ENCODE measurements at places on chromosomes 11 and 22.
A peak's percentile ranks its signal among the peaks of the same experiment; 100 is the strongest.

- peak; percentile 58 for DNase-seq
Measured at GRCh38 chr22:38214302-38215056, 12.7 kb downstream of the MAFF start.

- no peak for DNase-seq
Measured at GRCh38 chr22:25085156-25085555, 114.5 kb upstream of the CRYBB3 start.

- DNase-seq: no peak
Measured at GRCh38 chr22:47547881-47548650, 785.6 kb downstream of the TBC1D22A start.

DNA sequence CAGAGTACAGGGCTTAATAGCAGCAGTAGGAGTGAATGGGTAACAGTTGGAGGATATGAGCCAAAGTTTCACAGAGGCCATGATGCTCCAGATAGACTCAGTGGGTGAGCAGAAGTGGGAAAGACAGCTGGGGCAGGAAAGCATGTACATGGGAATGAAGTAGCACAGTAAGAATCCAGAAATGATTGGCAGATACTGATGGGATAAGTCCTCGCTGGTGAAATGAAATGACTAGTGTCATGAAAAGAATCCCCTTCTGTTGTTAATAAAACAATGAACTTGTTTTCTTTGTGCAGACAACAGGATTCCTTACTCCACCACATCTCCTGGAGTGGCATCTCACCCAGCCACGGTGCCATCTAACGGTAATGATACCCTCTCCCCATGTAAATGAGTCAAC, 17.4 kb upstream of the PANX1 start:
- DNase-seq: no peak

GRCh38 chr11:76151556-76152085, 54.7 kb downstream of the WNT11 start:
- no peak for DNase-seq

DNA sequence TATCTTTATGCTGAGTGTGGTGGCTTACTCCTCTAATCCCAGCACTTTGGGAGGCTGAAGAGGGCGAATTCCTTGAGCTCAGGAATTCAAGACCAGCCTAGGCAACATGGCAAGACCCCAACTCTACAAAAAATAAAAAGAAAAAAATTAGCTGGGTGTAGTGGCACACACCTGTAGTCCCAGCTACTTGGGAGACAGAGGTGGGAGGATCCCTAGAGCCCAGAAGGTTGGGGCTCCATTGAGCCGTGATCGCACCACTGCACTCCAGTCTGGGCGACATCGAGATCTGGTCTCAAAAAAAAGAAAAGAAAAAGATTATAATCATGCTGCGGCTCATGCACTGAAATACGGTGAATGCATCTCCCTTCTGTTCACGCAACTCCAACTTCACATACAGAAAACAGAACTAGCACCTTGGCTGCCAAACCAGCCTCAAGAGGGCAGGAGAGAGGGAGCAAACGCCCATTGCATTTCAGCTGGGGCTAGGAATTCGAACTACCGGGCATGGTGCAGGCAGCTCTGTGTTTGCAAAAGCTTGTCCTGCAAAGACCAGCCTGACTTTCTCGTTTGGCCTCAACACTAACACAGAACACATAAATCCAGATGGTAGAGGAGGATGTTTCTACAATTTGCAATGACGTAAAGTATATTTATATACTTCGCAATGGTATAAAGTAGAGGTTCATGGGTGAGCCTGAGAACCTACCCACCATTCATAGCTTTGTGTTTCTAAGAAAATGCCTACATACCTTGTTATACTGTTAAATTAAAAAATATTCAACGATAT, 6.3 kb upstream of the SYNGR1 start:
- peak; percentile 63 for DNase-seq

DNA sequence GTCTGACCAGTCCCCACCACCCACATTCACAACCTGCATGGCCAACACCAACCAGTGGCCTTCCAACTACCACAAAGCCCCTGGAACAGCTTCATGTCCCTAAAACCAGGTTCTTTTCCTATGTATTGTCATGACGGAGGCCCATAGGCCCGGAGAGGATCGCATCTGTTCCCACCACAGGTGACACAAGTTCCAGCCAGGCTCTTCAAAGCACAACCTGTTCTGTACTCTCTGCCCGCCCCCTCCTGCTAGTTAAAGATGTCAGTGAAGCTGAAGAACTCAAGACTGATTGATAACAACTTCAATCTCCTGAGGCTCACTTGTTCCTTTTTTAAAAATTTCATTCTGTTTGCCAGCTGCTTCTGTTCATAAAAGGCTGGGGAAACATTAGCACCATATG, 121.1 kb upstream of the GUCY1A2 start:
- DNase-seq: no peak

DNA sequence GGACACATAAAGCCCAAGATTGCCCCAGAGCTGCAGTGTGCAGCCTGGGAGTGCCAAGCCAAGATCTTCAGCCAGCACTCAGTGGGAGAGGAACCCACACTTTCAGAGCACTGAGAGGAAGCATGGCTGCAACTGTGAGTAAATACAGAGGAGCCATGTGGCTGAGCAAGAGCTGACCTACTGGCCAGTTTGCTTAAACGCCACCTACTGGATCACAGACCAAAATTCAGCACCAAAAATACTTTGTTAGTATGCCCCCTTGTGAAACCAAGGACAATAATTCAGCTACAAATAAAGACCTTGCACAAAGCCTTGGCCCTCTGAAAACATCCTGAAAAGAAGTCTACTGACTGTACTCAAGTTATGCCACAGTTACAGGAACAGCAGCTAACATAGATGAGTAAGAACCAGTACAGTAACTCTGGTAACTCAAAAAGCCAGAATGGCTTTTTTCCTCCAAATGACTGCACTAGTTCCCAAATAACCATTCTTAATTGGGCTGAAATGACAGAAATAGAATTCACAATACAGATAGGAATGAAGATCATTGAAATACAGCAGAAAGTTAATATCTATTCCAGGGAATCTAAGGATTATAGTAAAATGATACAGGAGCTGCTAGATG, 10.1 kb upstream of the OR4A15 start:
- DNase-seq: no peak

- no peak for DNase-seq
Measured at GRCh38 chr11:60699936-60700335, 524 bp downstream of the MS4A8 start.

DNA sequence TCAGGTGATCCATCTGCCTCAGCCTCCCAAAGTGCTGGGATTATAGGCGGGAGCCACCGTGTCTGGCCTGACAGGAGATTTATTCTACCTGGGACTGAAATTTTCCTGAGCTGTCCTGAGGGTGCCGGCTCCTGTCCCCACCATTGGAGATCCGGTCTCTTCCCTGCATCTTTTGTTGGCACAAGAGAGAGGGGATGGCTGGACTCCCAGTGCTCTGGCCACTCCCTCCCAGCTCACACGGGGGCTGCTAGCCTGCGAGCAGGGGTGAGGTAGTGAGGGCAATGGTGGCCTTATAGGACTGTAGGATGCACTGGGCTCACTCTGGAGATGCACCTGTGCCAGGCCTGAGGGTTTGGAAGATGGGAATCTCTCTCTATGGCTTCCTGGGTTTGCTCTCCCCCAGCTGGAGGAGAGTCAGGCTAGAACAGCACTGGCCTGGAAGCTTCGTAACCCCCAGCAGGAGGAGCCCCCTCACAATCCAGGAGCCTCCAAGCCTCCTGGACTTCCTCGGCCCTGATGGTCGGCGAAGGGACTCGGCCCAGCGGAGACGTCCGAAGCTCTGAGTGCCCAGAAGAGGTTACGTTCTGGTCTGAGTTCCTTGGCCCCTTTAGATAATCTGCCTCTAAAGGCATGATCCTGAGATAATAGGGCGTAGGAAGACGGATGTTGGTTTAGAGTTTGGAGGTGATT, 106.4 kb downstream of the NECTIN1 start:
- no peak for DNase-seq

- no peak for DNase-seq
Measured at GRCh38 chr11:34719303-34719848, 98.5 kb downstream of the EHF start.

- DNase-seq: peak; percentile 82
Measured at GRCh38 chr22:28909375-28909774, 26.0 kb downstream of the ZNRF3 start.

DNA sequence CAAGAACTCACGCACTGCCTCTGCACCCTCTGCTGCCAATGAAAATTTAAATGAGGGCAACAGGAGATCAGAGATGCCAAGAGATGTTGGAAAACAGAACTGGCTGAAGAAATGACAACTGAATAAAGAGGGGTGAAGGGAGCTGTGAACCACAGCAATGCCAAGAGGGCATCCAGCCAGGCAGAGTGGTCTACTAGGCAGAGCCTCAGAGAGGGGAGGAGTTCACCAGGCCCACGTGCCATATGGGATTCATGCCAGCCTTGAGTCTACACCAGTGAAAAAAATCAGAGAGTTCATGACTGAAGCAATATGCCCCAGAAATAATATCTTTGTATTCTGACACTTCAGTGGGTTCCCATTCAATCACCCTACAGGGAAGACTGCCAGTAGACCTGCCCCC, 4.4 kb downstream of the APOL2 start:
- no peak for DNase-seq

DNA sequence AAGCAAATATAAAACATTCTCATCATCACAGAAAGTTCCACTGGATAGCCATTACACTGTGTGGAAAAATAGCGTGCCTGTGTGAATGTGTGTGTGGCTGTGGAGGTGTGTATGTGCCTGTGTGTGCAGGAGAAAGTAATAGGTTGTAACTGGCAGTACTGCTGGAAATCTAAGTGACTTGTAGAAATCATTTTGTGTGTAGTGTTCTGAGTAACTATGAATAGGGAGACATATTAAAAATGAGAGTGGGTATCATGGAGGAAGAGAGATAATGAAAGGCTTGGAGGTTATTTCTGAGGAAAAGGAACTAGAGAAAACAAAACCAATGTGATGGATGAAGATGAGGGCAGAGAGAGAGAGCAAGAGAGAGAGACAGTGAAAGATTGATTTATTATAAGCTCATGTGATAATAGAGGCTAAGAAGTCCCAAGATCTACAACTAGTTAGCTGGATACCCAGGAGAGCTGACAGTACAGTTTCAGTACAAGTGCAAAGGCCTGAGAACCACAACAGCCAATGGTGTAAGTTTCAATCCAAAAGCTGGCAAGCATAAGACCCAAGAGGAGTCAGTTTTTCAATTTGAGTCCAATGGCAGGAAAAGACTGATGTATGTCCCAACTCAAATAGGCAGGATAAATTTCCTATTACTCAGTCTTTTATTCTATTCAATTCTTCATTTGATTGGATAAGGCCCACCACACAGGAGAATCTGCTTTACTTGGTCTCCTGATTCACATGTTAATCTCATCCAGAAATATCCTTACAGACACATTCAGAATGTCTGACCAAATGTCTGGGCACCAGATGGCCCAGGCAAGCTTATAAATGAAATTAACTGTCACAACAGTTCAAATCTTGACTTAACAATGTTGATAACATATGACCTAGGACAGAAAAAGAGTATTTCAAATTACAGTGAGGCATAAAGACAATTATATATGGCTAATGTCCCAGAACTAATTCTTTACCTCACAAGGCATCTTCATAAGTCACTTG, 14.9 kb downstream of the KBTBD3 start:
- DNase-seq: no peak

DNA sequence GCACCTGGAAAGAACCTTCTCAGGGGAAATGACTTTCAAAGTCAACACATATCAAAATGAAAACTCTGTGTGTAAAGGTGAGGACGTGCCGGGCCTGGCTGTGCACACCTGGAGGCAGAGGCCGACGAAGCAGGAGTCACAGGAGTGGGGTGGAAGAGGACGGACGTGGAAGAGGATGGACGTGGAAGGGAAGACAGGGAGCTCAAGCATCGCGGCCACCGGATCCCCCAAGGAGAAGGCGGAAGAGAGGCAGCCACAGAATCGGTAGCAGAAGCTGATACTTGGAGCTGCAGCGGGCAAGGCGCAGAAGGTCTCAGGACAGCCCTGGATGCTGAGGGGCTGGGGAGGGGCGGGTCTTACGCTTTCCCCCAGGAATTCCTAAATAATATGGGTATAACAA, 519.8 kb downstream of the BRD1 start:
- no peak for DNase-seq

GRCh38 chr11:72704028-72704782, 30.0 kb upstream of the PDE2A start:
- DNase-seq: no peak

DNA sequence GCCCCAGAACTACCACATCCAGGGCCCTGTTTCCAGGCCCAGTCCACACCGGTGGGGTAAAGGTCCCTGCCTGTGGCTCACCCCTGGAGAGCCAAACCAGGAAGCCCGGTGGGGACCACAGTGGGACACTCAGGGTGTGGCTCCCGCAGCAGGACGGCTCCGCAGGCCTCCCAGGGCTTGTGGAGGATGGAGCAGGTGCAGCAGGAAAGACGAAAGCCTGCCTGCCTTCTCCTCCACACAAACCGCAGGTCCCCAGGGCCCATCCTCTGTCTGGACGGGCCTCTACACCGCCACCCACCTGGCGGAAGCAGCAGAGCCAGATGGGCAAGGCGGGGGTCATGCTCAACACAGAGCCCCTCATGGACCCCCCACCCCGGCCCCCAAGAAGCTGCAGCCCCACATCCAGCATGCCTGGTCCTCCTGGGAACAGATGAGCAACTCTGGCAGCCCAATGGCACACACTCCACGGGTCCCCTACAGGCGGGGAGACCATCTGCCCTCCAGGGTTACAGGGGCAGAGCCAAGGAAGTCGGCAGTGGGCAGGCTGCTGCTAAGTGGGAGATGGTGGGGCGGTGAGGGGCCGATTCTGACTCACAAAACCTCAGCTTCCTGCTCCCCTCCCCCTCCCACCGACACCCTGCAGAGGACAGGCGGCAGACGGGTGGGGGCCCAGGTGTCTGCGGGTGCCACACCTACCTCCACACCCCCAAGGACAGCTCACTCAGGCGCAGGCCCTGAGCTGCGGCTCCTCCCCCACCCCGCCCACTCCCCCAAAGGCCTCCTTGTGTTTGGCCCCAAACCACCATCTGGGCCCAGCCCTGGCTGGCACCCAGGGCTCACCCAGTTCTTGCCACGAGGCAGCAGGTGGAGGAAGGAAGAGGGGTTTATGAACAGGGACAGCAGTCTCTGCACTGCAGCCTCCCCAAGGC, 5.2 kb downstream of the SBF1 start:
- DNase-seq: peak; percentile 90

DNA sequence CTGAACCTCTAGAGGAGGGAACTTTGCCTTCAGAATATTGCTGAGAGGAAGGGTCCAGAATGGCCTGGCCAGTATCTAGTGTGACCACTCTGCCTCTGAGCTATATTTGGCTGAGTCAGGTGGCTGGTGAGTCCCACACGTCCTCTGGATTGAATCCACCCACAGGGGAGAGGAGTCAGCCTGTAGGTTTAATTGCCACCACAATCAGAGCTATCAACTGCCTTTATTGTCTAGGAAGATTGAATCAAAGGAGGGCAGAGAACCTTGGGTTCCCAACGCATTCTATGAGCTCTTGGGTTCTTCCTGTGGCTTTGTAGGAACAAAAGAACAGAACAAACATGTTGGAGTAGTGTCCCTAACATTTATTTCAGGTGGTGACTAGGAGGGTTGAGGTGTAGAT, 67.7 kb downstream of the ST3GAL4 start:
- DNase-seq: no peak

- DNase-seq: no peak
Measured at GRCh38 chr11:76114238-76114637, 92.1 kb downstream of the WNT11 start.

- no peak for DNase-seq
Measured at GRCh38 chr11:110113505-110113904, 20.3 kb downstream of the ZC3H12C start.

Data from stimulated activated CD4-positive, alpha-beta T cell treated with anti-CD3 and anti-CD28 coated beads, Interleukin-4, amount 100 ng/mL, for 24 hours (primary cell).